Cardiac septum (tissue), 1 donor: ENCODE measurements at places on chromosomes 4 and X. TPM values are rescaled to one million over a fixed set of nuclear protein-coding genes. Genes with fewer than 3 reads are reported as not detected.

Gene RNF128
- 0.32 TPM for total RNA-seq

Gene GUCY1B1
- total RNA-seq = 17.0 TPM

Gene DGAT2L6
- total RNA-seq = not detected

Gene EDNRA
- total RNA-seq = 15.4 TPM

Gene MXRA5
- total RNA-seq = 17.5 TPM

Gene ARHGAP24
- total RNA-seq = 60.1 TPM

Gene APLN
- 6.2 TPM for total RNA-seq

Gene LGI2
- total RNA-seq = 5.0 TPM

Gene MAP3K15
- total RNA-seq = not detected

Gene KIF4A
- 0.38 TPM for total RNA-seq

Gene PRR32
- 0.89 TPM for total RNA-seq

Gene OTC
- not detected for total RNA-seq

Gene ZMYM3
- 12.7 TPM for total RNA-seq

Gene PLP1
- 2.2 TPM for total RNA-seq

Gene RAB33A
- total RNA-seq = 1.2 TPM

Gene AR
- total RNA-seq = 12.7 TPM

Gene DDX53
- total RNA-seq = not detected

Gene GAGE1
- total RNA-seq = not detected

Gene FOXP3
- total RNA-seq = 0.11 TPM

Gene IL21
- not detected for total RNA-seq

Gene DKK2
- total RNA-seq = 1.4 TPM

Gene DMRTC1
- total RNA-seq = not detected

Gene DCX
- 0.19 TPM for total RNA-seq

Gene CSN1S1
- not detected for total RNA-seq

Gene GASK1B
- total RNA-seq = 90.6 TPM
